Activated CD8-positive, alpha-beta memory T cell treated with anti-CD3 and anti-CD28 coated beads for 4 hours (primary cell): ENCODE measurements at places on chromosomes 3 and 15.

- no peak for DNase-seq
Measured at GRCh38 chr3:18252578-18252977, 172.6 kb downstream of the SATB1 start.

DNA sequence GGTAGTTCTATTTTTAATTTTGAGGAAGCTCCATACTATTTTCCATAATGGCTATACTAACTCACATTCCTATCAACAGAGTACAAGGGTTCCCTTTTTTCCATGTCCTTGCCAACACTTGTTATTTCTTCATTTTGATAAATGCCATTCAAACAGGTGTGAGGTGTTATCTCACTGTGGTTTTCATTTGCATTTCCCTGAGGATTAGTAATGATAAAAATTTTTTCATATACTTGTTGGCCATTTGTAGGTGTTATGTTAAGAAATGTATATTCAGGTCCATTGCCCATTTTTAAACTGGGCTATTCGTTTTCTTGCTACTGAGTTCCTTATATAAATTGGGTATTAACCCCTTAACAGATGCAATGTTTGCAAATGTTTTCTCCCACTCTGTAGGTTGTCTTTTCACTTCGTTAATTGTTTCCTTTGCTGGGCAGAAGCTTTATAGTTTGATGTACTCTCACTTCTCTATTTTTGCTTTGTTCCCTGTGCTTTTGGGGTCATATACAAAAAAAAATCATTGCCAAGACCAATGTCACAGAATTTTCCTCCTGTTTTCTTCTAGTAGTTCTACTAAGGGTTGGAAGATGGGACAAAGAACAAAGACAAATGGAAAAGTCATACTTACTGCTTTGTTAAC, 11.0 kb upstream of the VPS39 start:
- DNase-seq: no peak

- no peak for DNase-seq
Measured at GRCh38 chr3:151318991-151319390, 2.4 kb upstream of the GPR87 start.

- no peak for DNase-seq
Measured at GRCh38 chr3:127328421-127328820, 40.6 kb upstream of the PRR20G start.

- no peak for DNase-seq
Measured at GRCh38 chr3:98038876-98039275, 3.8 kb upstream of the GABRR3 start.

DNA sequence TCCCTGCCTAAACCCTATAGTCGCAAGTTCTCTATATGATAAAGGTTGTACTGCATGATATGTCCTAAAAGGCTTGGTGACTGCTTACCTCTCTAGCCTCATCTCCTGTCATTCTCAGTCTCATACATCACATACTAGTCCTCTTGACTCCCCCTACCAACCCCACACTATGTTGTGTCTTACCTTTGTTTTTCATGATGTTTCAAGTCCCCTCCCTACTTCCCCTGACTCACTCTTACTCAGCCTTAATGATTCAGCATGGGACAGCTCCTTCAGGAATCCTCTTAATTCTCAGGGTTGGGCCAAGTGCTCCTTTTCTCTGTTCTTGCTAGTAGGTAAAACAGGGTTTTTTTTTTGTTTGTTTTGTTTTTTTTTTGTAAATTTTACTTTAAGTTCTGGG, 49.6 kb downstream of the SLMAP start:
- no peak for DNase-seq

GRCh38 chr3:147701195-147701594, 292.0 kb downstream of the ZIC1 start:
- DNase-seq: no peak

GRCh38 chr15:77877869-77878577, 199.5 kb downstream of the TBC1D2B start:
- DNase-seq: no peak
